ENCODE measurements at places on chromosomes 1 and 21.

GRCh38 chr1:16189921-16190621 lies 22.4 kb downstream of the ARHGEF19 start:
- DNase-seq, result no peak

DNA sequence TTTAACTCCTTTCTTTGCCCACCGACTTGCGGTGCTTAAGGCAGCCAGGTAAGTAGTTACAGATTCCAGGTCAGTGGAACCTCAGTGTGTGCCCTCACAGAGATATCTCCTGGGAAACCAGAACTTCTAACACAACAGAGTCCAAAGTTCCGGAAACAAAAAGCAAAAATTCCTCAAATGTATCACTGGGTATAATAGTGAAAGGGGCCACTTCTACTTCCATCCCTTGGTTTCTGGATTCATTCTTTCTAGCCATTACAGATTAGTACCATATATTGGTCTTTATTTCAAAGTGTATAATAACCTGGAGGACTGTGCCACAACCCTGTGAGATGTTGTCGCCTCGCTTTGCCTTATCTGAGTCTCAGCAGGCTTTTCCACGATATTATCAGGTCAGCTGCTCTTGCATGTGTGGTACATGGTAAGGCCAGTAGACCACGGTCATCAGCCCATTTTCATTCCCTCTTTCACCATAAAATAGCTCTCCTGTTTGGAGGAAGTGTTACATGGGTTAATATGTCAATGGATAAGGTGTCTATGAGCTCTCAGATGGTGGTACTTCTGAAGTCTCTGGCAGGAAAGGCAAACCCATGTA lies 14.9 kb upstream of the VASH2 start:
- DNase-seq, result no peak

GRCh38 chr21:43865540-43866259 lies 677 bp downstream of the AGPAT3 start:
- peak; percentile 59 for DNase-seq

DNA sequence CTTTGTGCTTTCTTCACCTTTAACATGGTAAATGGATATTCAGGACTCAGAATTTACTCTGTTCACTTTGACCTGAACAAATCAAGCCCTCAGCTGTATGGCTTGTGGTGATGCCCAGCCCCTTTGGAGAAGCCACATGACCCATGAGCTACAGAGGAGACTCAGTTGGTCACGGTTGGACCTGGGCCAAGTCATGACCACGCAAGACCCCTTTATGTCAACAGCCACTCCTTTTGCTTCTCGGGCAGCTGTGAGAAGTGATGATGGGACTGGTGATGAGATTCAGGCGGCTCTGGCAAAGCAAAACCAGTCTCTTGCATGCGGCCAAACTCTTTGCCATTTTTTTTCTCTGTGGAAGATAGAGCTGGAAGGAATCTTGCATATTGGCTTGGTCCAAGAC lies 96.5 kb upstream of the AJAP1 start:
- DNase-seq, result no peak

DNA sequence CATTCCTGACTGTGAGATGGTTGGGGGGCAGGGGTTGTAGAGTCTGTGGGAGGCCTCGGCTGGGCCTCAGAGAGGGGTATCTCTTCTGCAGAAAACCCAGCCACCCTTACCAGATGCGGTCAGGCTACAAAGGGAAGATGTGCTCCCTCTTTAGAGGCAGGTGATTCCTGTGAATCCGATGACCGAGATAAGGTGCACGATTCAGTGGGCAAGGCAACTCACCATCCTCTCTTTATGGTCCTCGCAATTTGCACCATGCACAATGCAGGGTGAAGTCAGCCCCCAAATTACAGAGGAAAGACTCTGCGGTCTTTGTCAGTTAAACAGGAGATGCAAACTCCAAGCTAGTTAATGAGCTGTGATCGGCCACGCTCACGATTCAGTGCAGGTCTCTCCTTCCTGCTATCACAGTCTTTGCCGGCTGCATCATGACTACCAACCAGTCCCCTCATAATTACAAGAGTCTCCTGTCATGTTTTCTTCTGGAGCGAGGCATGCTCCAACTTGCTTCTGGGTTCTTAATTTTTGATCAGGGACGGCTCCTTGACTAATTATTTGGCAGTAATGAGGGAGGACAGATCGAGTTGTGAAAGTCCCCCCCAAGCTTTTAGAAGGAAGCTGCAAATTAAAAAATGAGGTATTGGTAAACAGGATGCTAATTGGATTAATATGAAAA lies 12.5 kb downstream of the TP73 start:
- DNase-seq, result no peak

DNA sequence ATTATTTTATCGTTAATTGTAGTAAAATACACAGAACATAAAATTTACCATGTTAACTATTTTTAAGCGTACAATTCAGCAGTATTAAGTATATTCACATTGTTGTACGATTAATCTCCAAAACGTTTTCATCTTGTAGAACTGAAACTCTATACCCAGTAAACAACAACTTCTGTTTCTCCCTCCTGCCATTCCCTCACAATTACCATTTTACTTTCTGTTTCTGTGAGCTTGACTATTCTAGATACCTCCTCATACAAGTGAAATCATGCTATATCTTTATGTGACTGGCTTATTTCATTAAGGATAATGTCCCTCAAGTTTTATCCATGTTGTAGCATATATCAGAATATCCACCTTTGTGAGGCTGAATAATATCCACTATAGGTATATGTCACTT lies 156.8 kb downstream of the ST6GALNAC3 start:
- no peak for DNase-seq

DNA sequence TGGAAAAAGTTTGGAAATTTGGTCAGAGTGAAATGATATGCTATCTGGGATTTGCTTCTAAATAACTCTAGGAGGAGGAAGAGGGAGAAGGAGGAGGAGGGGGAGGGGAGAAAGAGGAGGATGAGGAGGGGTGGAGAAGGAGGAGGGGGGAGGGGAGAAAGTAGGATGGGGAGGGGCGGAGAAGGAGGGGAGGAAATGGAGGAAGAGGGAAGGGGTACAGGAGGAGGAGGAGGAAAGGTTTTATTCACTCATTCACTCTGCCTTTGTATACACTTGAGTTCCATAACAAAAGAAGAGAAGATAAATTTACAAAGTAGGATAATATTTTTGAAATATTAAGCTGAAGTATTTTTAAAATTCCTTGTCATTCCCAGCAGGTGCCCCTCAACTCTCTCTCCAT lies 6.3 kb upstream of the VPS26C start:
- no peak for DNase-seq

DNA sequence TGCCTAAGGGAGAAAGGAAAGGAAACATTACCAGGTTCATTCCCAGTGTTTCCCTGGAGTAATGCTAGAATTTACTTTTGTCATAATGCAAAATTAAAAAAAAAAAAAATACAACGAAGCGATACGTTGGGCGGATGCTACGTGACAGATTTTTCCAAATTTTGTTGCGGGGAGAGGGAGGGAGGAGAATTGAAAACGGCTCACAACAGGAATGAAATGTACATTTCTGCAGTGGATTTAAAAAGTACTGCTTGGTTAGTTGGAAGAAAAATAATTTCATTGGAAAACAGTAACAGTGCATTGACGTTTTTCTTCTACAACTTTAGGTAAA lies 157.5 kb downstream of the RUNX1 start:
- no peak for DNase-seq

DNA sequence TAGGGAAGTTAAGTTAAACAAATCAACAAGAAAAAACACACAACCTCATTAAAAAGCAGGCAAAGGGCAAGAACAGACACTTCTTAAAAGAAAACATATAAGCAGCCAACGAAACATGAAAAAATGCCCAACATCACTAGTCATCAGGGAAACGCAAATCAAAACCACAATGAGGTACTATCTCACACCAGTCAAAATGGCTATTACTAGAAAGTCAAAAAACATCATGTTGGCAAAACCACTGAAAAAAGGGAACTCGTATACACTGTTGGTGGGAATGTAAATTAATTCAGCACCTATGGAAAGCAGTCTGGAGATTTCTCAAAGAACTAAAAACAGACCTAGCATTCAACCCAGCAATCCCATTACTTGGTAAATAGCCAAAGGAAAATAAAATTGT lies 51.1 kb downstream of the HSF2BP start:
- no peak for DNase-seq

- DNase-seq, result peak; percentile 67
Observed at GRCh38 chr21:46182548-46183336, 1.5 kb downstream of the SPATC1L start.

- DNase-seq, result no peak
Observed at GRCh38 chr1:214824763-214825162, 221.8 kb downstream of the CENPF start.

DNA sequence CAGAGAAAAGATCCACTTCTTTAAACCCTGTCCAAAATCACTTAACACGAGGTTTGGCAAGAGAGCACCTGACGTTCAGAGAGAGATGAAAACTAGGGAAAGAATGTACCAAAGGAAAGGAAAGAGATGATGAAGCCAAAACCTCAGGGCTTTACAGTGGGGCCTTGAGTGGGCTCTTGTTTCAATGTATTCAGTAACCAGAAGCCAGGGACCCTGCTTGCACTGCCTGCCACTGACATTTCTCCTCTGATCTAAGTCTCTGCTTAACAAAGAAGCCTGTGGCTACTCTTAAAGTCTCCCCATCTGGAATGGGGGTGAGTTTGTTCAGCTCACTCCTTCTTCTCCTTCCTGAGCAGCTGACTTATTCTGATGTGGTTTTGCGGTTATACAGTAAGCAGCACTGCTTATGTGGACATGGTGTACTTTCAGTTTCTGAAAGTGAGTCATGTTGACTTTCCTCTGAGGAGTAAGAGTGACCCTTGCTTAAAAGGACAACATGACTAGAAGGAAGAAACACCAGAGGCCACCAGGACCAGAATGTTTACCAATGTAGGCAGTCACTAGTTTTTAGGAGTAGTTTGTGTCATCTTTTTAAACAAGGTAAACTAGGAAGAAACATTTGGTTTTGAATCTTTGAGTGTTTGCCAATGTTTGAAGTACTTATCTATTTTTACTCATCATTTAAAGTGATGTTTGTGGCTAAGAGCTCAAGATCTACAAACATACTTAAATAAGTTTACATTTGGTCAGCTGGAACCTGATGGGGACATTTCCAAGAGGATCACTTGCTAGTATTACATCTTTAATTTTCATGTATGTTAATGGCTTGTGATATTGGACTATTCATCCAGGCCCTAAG lies 87.4 kb downstream of the FASLG start:
- DNase-seq, result no peak

DNA sequence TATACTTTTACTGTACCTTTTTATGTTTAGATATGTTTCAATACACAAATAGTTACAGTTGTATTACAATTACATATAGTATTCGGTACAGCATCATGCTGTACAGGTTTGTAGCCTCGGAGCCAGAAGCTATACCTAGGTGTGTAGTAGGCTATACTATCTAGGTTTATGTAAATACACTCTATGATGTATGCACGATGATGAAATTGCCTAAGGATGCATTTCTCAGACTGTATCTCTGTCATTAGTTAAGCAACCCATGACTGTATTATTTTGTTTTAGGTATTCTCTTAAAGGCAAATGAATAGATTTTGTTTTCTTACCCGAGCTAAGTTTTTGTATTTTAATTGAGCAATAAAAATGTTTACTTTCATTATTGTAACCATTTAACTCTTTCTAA lies 56.4 kb downstream of the SPATA17 start:
- no peak for DNase-seq

GRCh38 chr1:43952731-43953346 lies 6.1 kb downstream of the IPO13 start:
- DNase-seq, result no peak

DNA sequence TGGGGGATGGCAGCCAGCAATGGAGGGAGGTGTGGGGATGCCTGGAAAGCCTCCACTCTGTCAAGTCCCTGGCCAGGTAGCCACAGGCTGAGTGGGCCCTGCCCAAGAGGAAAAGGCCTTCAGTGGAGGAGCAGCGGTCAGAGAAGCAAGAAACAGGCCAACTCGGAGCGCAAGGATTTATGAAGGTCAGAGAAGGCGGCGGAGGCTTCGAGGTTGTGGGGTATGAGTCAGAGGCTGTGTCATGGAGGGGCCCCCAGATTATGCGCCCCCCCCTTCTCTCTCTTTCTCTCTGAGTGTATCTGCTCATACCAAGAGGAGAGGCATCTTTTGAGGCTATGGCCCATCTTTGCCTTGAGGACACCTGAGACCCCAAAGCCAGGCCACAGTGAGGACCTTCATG lies 99.5 kb downstream of the CASZ1 start:
- no peak for DNase-seq

- no peak for DNase-seq
Observed at GRCh38 chr21:35226968-35227744, 178.1 kb upstream of the RUNX1 start.
